ENCODE measurements at places on chromosomes 2 and 18.

GRCh38 chr2:19643117-19643518, 258.7 kb downstream of the TTC32 start:
- no peak for DNase-seq

- DNase-seq = no peak
These were observed 440.5 kb downstream of the NUP35 start for GRCh38 chr2:183564726-183565125.

- peak; percentile 68 for DNase-seq
These were observed 64.0 kb upstream of the CABLES1 start for GRCh38 chr18:23071285-23071684.

GRCh38 chr2:213010106-213010779, 141.2 kb downstream of the IKZF2 start:
- DNase-seq = no peak

DNA sequence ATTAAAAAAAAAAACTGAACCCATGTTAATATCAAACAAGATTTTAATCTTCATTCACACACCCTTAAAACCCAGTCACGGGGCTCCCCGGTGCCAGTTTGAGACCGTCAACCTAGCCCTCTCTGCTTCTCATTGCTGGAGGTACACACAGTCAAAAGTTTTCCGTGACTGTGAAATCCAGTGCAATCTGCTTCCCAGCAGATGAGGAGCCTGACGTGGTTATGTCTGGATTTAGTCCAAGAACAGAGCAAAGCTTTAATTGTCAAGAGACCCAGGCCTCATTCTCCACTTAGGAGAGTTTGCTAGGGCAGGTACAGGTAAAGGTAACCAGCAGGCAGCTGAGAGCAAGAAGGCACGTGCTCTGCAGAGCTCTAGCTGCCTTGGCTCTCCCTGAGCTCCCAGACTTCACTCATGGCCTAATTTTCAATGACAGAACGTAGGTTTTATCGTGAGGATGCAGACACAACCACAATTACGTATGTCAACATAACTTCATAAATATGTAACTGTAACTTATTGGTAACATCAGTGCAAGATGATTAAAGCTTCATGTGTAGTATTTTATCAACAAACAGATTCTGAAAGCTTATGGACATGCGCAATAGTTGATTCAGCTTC, 56.3 kb downstream of the SLC16A14 start:
- DNase-seq = no peak

DNA sequence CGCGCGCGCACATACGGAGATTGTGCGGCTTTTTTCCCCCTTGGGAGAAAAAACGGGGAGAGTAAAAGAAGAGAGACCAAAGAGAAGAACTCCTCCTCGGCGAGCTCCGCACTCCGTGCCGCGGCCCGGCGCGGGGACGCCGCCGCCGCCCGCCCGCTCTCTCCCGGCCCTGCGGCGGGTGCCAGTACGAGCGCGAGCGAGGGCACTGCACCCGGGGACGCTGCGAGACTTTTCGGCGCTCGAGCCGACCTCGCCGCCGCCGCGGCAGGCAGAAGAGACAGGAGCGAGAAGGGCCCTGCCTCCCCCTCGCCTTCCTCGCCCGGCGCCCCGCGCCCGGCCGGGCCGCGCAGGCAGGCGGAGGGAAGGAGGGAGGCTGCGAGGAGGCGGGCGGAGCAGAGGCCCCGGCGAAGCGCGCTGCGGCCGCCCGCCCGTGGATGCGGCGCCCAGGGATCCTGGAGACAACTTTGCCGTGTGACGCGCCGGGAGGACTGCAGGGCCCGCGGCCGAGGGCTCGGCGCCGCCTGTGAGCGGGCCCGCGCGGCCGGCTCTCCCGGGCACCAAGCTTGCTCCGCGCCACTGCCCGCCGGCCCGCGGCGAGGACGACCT, 857 bp upstream of the INHBB start:
- no peak for DNase-seq

- no peak for DNase-seq
These were observed 17.1 kb downstream of the SMARCAL1 start for GRCh38 chr2:216429428-216429827.

DNA sequence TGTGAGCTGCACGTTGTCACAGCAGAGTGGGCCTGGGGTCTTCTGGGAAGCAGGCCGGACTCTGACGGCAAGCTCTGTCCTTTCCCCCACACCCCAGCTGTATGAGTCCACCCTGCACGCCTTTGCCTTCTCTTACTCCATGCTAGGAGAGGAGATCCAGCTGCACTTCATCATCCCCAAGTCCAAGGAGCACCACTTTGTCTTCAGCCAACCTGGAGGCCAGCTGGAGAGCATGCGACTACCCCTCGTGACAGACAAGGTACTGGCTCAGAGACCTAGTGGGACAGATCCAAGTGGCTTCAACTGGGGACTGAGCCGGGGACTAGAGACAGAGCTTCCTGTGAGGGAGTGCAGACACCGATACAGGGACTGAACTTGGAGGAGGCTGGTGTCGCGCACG, 40.1 kb downstream of the NTSR2 start:
- DNase-seq = no peak

All from suppressor macrophage (primary cell).